ENCODE measurements at places on chromosomes 6 and 20. TPM values are rescaled to one million over a fixed set of nuclear protein-coding genes. Genes with fewer than 3 reads are reported as not detected.
A peak's percentile ranks its signal among the peaks of the same experiment; 100 is the strongest.

DNA sequence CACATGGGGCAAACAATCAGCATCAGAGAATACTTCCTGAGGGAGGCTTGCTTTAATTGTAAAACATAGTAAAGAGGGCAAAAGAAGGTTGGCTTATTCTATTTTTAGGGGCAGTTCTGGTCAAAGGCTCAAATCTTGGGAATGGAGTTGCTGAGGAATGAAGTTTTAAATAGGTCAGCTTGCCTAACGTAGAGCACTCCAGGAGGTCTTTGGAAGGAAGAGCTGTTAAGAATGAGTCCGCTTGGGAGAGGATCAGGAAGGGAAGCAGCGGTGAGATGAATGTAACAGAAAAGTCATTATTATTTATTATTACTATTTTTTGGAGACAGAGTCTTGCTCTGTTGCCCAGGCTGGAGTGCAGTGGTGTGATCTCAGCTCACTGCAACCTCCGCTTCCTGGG is 108.7 kb downstream of the ZFAND3 start:
- no peak for DNase-seq

DNA sequence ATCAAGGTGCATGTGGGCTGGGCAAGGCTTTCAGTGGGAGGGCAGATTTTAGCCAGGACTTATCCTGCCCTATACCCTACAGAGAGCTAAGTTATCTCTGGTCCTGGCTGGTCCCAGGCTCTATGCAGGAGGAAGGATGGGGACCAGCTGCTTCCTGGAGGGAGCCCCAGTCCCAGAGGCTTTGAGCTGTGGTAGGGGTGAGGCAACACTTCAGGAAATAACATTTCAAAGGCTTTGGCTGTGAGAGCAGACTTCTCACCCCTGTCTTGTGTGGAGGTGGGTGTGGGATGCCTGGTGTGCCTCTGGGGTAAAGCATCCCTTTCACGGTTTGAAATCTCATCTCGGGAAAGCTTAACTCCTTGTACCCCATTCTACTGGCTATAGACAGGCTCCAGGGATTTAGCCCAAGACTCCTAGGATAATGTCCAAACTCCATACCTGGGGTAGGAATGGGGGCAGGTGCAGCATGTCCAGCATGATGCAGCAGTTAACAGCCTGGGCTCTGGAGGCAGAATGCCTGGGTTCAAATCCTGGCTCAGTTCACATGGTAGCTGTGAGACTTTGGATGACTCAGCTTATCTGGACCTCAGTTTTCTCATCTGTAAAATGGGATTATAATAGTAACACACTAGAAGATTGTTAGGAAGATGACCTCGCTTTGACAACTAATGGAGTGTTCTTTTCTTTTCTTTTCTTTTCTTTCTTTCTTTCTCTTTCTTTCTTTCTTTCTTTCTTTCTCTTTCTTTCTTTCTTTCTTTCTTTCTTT is 27.5 kb upstream of the SIRPA start:
- no peak for DNase-seq

DNA sequence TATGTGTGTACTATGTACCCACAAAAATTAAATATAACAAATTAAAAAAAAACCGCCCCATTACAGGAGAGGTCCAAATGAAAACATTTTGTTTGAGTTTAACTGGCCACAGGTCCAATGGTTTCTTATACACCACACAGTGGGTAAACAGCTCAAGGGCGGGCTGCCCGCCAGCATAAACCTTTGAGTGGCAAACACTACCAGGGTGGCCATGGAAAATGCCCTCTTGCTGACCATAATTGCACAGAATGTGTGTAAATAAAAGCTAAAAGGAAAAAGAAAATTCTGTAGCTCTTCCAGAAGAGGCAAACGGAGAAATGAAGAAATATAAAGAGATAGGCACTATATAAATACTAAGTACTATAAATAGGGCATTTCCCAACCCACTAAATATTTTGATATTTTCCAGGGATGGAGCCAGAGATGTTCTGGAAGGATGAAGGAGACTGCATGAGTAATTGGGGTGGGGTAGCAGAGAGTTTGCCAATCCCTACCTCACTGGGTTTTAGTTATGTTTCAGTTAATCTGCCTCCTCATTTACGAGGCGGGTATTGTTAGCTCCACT is 1.1 kb upstream of the CDC5L start:
- no peak for DNase-seq

AGER gene
- 0.35 TPM for total RNA-seq

CNBD2 gene
- total RNA-seq, result 7.4 TPM

DNA sequence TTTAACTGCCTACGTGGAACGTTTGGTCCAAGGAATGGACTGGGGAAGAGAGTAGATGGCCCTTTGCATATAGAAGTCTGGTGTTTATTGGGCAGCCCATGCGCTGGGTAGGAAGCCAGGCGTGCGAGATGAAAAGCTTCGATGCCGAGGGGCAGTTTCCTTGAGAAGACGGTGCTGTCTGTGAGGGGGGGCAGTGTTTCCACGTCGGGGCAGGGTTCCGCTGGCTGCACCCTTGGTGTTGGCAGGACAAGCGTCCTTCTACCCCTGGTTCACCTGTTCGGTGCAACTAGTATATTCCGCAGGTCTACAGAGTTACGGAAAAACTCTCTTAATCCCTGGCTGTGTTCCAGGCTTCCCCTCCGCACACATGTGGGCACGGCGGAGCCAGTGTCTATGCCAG is 88.2 kb downstream of the SMOC2 start:
- no peak for DNase-seq

LY6G6F gene
- total RNA-seq, result not detected

DNA sequence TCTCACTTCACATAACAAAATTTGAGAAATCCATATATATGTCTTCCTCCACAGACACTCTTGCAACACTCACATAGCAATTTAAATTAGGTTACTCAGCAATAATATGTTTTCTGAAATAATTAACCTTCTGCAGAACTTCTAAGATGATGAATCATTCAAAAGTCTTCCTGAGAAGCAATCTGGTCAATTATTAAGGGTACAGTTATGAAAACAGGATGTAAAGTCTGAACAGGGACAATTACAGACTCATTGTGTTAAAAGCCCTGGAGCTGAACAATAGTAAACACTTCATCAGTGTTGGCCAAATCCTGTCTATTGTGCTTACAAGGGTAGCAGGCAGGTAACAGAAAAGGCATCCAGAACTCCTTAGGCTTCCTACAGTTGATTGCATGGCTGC is 75.4 kb downstream of the FILIP1 start:
- no peak for DNase-seq

DEFB128 gene
- not detected for total RNA-seq

DNA sequence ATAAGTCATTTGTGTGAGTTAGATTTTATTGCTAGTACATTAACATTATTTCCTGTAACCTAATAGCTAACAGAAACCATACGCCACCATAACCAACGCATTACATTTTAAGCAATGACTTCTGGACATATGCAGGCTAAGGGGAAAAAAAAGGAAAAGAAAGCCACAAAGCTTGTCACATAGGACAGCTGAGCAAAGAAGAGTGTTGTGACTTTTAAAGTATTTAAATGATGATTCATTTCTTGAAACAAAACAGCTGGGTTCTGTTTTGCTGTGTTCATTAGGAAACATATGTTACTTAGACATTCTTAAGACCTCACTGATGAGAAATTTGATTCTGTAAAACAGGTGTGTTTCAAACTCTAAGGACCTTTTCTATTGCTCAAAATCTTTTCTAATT is 171.4 kb downstream of the COL9A1 start:
- DNase-seq, result no peak

TENT5A gene
- 39.1 TPM for total RNA-seq

- no peak for DNase-seq
Observed at GRCh38 chr6:105522626-105523322, 119.9 kb upstream of the PREP start.

DNA sequence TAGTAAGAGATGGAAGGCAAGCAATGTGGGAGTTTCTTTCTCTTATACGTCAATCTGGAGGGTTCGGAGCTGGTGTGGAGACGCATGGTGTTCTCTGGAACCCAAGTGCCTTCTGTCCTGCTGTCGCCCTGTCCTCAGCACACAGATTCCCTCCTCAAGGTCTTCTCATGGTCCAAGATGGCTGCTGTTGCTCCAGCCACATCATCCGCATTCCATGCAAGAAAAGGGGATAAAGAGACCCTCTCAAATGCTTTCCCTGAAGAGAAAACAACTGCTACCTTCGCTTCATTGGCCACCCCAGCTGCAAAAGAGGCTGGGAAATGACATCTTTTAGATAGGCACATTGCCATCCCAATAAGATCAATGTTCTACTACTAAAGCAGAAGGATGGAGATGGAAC is 151.2 kb downstream of the ANKRD60 start:
- no peak for DNase-seq

ANKRD66 gene
- not detected for total RNA-seq

GRCh38 chr6:135188718-135189117 is 7.6 kb downstream of the MYB start:
- no peak for DNase-seq

- no peak for DNase-seq
Observed at GRCh38 chr6:126633373-126633772, 293.5 kb downstream of the CENPW start.

CYP39A1 gene
- total RNA-seq, result 0.56 TPM

- DNase-seq, result no peak
Observed at GRCh38 chr6:161163466-161164181, 110.2 kb downstream of the AGPAT4 start.

DNA sequence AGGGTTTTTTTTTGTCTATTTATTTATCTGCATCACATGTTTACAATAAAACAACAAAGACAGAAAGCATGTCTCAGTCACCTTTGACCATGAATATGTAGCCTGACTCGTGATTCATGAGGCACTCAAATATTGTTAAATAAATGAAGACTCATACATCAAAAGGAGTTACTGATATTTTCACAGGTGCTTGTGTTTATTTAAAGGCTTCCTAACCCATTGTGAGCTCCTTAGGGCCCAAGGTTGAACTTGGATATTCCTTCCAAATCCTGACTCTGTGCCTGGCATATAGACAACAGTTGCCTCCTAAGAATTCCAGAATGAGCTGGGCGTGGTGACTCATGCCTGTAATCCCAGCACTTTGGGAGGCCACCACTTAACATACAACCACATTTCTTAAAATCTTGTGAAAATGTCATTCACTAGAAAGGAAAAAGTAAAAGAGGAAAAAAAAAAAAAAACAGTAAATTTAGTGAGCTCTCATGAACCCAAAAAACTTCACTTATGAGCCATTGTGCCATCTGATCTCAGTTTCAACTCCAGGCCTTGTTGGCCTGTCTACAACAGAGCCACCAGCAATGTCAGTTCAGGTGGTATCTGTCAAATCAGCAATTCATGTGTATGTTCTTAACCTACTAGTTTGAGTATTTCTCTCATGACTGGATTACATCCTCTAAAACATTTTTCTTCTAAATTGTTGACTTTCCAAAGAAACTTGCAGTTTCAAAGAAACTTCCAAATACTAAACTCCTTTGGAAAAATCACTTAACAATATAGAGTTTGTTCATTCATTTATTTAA is 162.7 kb upstream of the MARCKS start:
- DNase-seq, result no peak

OXT gene
- not detected for total RNA-seq

DNA sequence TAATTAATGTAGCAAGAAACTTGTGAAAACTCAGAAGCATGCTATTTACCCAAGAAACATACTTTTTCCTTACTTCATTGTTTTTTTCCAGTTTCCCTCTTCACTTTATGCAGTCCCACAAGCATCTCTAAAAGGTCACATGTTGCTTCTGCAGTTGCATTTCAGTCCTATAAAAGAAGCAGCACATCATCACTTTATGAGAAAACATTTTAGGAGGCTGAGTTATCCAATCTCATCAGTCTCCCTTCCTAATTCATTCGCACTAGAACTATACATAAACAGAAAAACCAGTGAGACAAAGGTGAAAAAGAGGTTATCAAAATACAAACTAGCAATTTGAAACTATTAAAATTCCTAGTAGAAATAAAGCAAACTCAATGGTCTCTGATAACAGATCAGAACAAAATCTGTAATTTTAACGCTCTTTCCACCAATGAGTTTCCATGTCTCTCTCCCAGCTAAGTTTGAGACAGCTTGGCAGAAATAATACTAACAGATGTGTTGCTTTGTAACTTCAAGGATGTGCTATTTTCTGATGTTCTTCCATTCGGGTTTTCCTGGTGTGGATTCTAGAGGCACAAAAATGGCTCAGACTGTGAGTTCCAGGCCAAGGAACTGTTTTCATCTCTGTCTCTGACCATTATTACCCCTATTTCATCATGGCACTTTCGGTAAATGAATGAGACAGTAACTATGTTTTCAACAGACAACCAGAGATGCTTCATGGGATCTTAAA is 48.4 kb downstream of the ZHX3 start:
- no peak for DNase-seq

GRCh38 chr6:44327760-44328159 is 14.6 kb upstream of the AARS2 start:
- no peak for DNase-seq

TNNC2 gene
- not detected for total RNA-seq

SPAG4 gene
- 1.8 TPM for total RNA-seq

DNA sequence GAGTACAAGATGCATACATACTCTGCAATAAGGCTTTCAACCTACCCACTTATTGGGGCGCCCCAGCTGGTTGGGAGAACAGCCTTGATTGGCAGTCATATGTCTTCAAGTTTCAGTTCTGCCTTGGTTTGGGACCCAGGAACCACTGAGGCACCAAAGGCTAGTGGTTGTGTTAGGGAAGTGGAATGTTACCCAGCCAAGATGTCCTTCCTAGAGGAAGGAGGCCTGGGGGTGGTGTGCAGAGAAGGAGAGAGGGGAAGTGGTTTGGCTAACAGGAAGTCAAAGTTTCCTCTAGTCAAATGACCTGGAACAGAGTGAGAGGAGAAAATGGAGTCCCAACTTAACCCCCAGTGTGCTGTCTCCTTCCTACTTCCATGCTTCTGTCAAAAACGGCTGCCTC is 59.4 kb downstream of the CD164 start:
- DNase-seq, result no peak

GRCh38 chr6:64224819-64225218 is 589.2 kb downstream of the PHF3 start:
- DNase-seq, result peak; percentile 80

Data from SK-MEL-5 (cell line).